ENCODE measurements at places on chromosomes 3 and 15. TPM values are rescaled to one million over a fixed set of nuclear protein-coding genes. Genes with fewer than 3 reads are reported as not detected.

The STXBP5L gene
- 3.0 TPM for total RNA-seq

The CKMT1A gene
- 4.9 TPM for total RNA-seq

The LIPH gene
- total RNA-seq = not detected

GRCh38 chr3:193813501-193813830 is 220.5 kb downstream of the OPA1 start:
- no peak overlapping the region for H3K27ac ChIP-seq
- H3K4me3 ChIP-seq = no peak overlapping the region
- H3K27me3 ChIP-seq = peaks cover 62% of the 10 kb centered on the region

GRCh38 chr3:16382845-16383244 is 117.8 kb downstream of the OXNAD1 start:
- no peak for DNase-seq
- H3K27me3 ChIP-seq = no peaks in the 10 kb centered on the region
- no peak overlapping the region for H3K4me3 ChIP-seq

DNA sequence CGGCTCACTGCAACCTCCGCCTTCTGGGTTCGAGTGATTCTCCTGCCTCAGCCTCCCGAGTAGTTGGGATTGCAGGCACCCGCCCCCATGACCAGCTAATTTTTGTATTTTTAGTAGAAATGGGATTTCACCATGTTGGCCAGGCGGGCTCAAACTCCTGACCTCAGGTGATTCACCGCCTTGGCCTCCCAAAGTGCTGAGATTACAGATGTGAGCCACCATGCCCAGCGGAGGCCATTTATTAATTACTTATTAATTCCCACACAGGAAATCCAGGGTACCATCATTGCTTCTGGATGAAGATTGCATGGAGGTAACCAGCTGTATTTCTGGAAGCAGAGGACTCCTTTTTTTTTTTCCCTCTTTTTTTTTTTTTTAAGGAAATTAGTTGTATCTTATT is 37.8 kb downstream of the MAP4 start:
- no peak overlapping the region for H3K4me3 ChIP-seq
- H3K27ac ChIP-seq = no peak overlapping the region
- H3K36me3 ChIP-seq = no peaks in the 10 kb centered on the region
- no peaks in the 10 kb centered on the region for H3K27me3 ChIP-seq
- no peak for DNase-seq

- no peaks in the 10 kb centered on the region for H3K36me3 ChIP-seq
- no peak overlapping the region for H3K4me3 ChIP-seq
- H3K4me1 ChIP-seq = no peaks in the 10 kb centered on the region
- DNase-seq = no peak
- H3K27ac ChIP-seq = no peak overlapping the region
Measured at GRCh38 chr3:176074096-176074495, 1123.2 kb downstream of the TBL1XR1 start.

DNA sequence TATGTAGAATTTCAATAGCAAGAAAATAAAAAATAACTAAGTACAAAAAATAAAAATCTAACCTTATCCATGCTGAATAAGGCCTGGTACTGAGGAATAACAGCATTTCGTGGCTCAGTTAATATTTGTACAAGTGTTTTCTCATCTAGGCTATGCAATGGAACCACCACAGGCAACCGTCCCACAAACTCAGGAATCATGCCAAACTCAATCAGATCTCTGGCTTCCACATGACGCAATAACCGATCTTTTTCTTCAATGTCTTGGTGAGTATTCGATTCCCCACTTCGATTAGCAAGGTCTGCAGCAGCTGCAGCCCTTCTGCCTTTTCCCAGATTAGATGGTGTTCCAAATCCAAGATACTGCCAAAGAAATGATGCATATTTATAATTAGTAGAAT is 21.1 kb upstream of the PDCD7 start:
- no peak overlapping the region for H3K4me3 ChIP-seq
- DNase-seq = no peak
- H3K36me3 ChIP-seq = peaks cover 12% of the 10 kb centered on the region
- H3K27ac ChIP-seq = no peak overlapping the region
- no peaks in the 10 kb centered on the region for H3K4me1 ChIP-seq

Measured in neural crest cell (in vitro differentiated cells).